ENCODE measurements at places on chromosomes 5 and 9.

DNA sequence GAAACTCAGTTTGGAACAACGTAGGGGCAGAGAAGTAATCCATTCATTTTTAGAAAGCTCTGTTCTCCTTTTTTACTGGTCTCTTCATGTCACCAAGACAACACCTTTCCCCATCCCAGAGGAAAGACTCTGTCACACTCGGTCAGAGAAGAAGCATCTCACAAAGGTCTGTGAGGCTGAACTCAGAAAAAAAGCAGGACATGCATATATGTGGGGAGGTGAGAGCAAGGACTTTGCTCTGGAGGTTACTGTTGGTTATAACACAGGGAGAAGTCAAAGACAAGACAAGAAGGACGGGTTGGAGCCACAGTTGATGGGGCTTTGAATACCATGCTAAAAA, 19.2 kb upstream of the MTMR12 start:
- DNase-seq: no peak

DNA sequence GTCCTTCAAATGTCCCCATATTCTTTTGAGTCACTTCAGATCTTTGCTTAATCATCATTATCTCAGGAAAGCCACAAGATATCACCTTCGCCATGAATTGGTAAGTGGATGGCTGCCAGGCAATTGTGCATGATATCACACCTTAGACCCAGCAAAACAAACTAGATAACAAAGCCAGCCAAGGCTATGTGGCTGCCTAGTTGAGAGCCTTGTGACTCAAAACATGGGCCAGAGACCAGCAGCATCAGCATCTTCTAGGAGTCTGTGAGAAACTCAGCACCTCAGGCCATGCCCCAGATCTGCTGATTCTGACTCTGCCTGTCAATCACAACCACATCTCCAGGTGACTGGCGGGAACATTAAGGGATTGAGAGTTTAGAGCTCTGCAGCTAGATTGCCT, 82.8 kb downstream of the SLIT3 start:
- no peak for DNase-seq

GRCh38 chr9:93978551-93978950, 23.4 kb upstream of the BARX1 start:
- no peak for DNase-seq

DNA sequence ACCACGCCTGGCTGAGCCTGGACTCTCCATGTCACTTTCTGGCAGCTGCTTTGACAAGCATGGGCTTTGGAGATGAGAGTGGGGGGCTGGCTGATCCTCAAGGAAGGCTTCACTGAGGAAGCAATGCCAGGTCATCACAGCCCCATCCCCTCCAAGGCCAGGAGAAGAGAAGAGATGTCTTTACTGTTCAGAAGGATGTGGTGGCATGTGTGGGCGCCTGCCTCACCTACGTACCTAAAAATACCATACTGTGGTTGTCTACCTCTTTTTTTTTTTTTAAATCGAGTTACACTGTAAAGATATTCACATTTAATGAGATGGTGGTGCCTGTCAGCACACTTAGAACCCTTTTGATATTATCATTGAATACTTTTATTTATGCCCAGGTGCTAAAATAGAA, 26.4 kb upstream of the CTNNA1 start:
- DNase-seq: no peak

- peak; percentile 26 for DNase-seq
These were observed 670 bp upstream of the PURA start for GRCh38 chr5:140113180-140113698.

- no peak for DNase-seq
These were observed 439.0 kb upstream of the PTGER4 start for GRCh38 chr5:40240671-40241070.

GRCh38 chr5:175219366-175219765, 224.6 kb downstream of the DRD1 start:
- DNase-seq: no peak

GRCh38 chr5:123170816-123171215, 81.8 kb downstream of the PRDM6 start:
- no peak for DNase-seq

DNA sequence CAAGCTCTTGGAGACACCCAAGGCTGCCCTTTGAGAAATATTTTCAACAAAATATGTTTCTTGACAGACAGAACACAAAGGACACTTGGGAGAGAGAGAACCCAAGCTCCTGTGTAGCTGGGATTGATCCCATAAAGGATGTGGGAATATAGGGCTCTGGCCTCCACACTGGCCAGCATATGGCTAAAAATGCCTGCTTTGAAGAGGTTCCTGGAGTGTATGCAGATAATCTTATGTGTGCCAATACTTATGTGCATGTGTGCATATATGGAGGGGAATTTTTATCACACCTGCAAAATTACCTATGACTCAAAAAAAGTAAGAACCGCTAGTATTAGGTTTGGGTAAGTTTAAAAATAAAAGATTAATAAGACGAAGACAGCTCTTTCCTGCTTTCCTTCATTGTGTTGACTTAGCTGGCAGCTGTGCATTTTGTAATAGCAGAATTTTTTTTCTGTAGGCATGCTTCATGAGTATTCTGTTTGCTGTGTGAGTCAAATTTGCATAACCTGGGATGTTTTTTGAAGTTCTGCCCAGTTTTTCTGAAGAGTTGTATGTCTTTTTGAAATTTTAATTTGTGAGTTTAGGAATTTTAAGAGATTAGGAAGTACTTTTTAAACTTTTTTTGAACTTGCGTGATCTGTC, 42.6 kb downstream of the HACD4 start:
- no peak for DNase-seq

GRCh38 chr5:173004013-173004412, 20.4 kb downstream of the ATP6V0E1 start:
- DNase-seq: no peak
